Fibroblast of villous mesenchyme (primary cell): ENCODE measurements at places on chromosomes 2 and 18.

DNA sequence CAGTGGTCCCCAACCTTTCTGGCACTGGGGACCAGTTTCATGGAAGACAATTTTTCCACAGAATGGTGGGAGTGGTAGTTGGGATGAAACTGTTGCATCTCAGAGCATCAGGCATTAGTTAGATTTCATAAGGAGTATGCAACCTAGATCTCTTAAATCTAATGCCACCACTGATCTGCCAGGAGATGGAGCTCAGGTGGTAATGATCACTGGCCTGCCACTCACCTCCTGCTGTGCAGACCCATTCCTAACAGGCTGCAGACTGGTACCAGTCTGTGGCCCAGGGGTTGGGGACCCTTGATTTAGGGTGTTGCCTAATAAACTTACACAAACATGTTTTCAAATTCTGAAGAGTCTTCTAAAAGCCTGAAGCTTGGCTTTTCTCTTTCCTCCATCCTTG, 261.3 kb downstream of the CDH19 start:
- no peak for DNase-seq

DNA sequence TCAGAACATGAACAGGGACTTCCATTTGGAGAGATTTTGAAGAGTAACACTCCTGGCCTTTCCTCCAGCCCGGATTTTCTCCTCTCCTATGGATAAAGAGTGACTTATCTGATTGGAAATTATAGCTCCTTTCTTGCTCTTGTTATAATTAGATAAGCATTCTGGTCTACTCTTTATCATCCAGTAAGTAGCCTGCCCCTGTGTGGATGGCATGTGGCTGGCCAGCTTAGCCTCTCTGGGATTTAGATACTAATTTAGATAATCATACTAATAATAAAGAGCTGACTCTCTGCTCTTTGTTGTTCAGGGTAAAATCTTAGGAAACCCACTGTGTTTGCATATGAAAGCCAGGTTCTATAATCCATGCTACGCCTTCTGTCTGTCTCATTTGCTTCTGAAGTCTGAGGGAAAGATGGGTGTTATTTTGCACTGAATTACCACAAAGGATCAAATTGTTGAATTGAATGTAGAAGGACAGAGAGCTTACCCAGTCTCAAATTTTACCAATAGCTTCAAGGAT, 438.8 kb downstream of the SPAG16 start:
- no peak for DNase-seq

DNA sequence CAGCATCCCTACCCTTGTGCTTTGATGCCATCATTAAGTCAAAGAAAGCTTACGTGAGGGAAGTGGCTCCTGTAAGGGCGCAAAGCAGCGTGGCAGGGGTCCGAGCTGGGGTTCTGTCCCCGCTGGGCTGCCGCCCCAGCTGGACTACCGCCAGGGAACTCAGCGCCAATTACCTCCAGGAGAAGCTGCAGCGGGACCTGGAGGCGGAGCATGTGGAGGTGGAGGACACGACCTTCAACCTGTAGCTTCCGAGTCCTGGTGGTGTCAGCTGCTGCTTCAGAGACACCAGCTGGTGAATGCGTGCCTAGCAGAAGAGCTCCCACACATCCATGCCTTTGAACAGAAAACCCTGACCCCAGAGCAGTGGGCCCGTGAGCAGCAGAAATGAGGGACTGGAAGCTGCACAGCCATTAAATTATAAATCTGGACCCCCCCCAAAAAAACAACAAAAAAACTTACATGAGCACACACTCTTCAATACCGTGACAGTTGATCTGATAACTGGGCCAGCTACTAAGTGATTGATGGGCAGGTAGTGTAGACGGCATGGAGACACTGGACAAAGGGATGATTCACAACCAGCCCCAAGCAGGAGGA, 20.1 kb upstream of the YES1 start:
- peak; percentile 21 for DNase-seq

DNA sequence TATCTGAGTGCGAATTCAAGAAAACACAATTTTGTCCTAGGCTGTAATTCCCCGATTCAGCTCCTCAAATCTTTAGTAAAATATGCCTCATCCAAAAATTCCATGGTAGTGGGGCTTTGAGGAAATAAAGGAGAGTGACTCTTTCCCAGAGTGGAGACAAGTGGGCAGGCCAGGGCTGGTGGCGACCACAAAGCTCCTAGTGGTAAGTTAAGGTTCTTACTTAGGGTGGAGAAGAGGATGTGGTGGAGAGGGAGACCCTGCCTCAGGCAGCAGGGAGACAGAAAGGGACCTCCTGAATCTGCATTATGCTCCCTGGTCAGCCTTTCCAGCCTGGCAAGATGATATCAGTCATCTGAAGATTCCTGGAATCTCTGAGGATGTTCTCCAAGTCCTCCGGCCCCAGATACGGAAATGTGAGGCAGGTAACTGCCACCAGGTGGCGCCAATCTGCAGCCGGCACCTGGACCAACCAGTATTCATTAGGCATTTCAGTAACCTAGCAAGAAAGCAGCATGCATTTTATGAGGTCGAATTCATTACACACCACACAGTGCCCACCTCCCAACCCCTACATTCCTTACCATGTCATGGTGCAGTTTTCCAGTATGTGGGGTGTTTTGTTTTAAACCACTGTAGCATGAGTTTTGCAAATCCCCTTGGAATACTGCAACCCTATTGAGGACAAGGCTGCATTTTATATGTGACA, 106.4 kb downstream of the POLE4 start:
- DNase-seq, result peak; percentile 54

DNA sequence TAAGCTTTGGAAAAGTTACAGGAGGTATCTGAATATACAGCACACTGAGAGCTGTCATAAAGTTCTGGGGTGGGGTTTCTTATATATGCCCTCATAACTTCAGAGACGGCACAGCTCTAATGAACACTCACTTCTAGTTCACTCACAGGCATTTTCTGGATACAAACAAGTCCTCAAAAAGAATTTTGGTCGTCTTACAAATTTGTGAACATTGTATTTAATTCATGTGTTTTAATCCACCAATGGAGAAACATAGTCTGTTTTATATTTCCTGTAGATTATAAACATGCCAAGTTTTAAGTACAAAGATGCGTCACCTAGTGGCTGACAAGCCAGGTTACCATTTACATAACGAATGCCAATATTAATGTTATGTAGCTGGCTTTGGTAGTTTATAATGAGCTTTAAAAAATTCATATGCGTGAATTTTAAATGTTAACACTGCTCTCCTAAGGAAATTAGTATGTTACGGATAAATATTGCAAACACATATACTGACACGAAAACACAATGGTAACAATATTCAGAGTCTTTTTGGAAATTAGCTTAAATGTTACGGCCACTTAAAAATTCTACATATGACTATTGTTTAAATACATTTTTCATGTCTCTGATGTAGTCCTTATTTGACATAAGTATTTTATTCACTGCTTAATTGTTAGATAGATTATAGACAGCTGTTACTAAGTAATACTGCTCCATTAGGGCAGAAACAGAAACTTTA, 2.5 kb downstream of the COL3A1 start:
- peak; percentile 83 for DNase-seq

GRCh38 chr2:50221106-50221505, 810.8 kb downstream of the NRXN1 start:
- no peak for DNase-seq

GRCh38 chr18:6941996-6942395, 175.6 kb downstream of the LAMA1 start:
- no peak for DNase-seq

- no peak for DNase-seq
Observed at GRCh38 chr18:31603315-31603714, 11.6 kb downstream of the TTR start.

- DNase-seq, result peak; percentile 20
Observed at GRCh38 chr18:54647176-54647575, 56.1 kb downstream of the DYNAP start.

GRCh38 chr2:146267093-146267492, 1577.7 kb upstream of the ACVR2A start:
- DNase-seq, result no peak

- no peak for DNase-seq
Observed at GRCh38 chr18:76558881-76559667, 64.0 kb upstream of the ZNF516 start.

DNA sequence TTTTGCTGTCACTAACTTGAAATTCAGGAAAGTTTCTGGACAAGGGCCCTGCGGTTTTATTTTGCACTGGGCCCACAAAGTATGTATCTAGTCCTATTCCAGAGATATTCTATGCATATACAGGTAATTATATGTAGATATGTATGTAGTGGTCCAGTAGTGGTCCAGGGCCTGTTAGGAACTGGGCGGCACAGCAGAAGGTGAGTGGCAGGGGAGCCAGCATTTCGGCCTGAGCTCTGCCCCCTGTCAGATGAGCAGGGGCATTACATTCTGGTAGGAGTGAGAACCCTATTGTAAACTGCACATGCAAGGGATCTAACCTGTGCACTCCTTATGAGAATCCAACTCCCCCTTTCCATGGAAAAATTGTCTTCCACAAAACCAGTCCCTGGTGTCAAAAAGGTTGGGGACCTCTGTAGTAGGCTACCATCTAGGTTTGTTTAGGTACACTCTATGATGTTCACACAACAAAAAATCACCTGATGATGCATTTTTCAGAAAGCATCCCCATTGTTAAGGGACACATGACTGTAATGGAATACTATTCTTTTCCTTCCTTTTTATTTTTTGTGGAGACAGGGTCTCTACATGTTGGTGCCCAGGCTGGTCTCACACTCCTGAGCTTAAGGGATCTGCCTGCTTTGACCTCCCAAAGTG, 2.8 kb upstream of the PPP4R3B start:
- DNase-seq, result no peak

GRCh38 chr18:29181151-29181901, 1004.4 kb upstream of the CDH2 start:
- DNase-seq, result peak; percentile 89

- DNase-seq, result peak; percentile 72
Observed at GRCh38 chr2:1743396-1744150, 742 bp downstream of the PXDN start.

- DNase-seq, result peak; percentile 4
Observed at GRCh38 chr18:61435064-61435652, 101.9 kb downstream of the CDH20 start.

DNA sequence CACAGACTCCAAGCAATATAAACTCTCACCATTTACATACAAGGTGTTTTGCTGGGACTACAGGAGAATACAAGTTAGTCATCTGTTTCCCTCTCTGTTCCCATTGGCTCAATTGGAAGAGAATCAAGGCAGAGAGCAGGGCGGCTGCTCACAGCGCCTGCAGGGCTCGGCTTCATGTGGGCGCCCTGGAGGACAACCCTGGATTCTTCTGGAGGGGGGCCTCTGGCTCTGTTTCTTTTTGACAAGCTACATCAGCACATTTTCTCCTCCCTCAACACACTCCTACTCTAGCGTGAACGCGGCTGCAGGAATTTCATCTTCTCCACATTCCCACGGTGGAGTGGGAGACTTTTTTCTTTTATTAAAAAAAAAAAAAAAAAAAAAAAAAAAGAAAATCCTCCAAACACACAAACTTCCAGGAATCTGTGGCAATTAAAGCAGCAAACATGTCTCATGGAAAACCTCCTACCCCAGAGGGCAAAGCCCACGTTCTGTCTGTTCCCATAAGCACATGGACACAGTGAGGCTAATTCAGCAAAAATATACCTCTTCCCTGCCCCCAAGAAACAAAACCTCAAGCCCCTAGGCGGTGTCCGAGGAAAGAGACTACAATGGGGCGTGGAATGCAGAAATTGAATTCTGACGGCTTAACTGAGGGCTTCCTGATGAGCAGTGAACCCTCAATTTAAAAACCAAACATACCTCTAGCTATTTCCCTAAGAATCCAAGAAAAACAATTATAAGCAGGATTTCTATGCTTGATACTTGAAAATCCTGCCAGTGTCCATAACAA, 50.6 kb downstream of the PARD6G start:
- peak; percentile 53 for DNase-seq

GRCh38 chr2:209331291-209331844, 92.5 kb upstream of the MAP2 start:
- peak; percentile 29 for DNase-seq

DNA sequence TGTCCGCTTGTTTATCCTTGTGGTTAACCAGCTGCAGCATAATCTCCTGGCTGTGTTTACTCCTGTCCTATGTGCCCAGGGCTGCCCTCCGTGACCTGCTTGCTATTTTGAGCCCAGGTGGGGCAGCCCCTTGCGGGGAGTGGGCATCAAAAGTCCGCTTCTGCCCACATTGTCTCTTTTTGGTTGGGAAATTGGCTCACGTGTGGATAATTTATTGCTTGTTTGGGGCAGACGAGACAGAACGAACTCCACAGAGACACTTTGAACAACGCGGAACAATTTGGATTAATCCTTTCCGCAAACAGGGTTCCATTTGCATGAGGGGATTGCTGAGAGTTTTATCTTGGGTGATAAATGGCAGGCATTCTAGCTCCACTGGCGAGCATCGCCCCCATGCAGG, 8.1 kb upstream of the CXCR4 start:
- no peak for DNase-seq

GRCh38 chr2:44972771-44973535, 31.5 kb downstream of the SIX3 start:
- no peak for DNase-seq

- no peak for DNase-seq
Observed at GRCh38 chr18:56003009-56003719, 415.2 kb upstream of the TCF4 start.

- DNase-seq, result no peak
Observed at GRCh38 chr2:89833116-89833779, 1141.8 kb downstream of the RPIA start.

- DNase-seq, result no peak
Observed at GRCh38 chr2:101869527-101869926, 122.2 kb upstream of the IL1R2 start.

GRCh38 chr2:223537651-223538601, 64.2 kb downstream of the SCG2 start:
- DNase-seq, result peak; percentile 28

GRCh38 chr18:53153281-53153680, 813.3 kb downstream of the DCC start:
- no peak for DNase-seq

DNA sequence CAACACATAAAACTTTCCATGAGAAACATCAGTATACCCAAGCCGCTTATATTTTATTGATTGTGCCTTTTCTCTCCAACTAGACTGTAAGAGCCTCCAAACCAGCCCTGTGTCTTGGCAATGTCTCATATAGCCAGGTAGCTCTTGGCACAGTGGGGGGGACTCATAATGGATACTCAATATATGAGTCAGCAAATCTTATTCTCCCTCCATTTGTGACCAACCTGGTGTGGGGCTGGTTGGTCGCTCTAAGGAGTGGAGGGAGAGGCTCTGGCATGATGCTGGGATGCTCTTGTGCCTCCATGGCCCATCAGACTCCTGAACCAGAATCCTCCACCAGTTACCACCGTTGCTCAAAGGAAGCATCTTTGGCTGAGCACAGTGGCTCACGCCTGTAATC, 32.0 kb downstream of the EFR3B start:
- no peak for DNase-seq

DNA sequence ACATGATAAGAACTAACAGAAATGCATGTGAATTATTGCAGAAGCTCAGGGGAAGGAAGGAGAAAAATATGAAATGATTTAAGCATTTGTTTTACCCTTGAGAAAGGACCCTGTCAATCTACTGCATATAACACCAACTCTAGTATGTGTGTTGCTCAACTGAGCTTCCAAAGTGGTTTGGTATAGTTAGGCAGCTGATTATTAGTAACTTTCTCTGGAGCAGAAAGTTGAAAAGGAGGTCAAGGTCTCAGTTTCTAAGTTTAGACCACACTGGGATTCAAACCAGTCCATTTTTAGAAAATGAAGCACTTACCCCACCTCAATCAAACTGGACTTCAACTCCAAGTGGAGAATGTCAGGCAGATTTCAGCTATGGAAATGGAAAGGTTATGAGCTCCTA, 123.3 kb upstream of the CDC42EP3 start:
- no peak for DNase-seq

GRCh38 chr18:47204908-47205522, 28.9 kb upstream of the IER3IP1 start:
- peak; percentile 51 for DNase-seq
